ENCODE measurements at places on chromosomes 11 and 22.

DNA sequence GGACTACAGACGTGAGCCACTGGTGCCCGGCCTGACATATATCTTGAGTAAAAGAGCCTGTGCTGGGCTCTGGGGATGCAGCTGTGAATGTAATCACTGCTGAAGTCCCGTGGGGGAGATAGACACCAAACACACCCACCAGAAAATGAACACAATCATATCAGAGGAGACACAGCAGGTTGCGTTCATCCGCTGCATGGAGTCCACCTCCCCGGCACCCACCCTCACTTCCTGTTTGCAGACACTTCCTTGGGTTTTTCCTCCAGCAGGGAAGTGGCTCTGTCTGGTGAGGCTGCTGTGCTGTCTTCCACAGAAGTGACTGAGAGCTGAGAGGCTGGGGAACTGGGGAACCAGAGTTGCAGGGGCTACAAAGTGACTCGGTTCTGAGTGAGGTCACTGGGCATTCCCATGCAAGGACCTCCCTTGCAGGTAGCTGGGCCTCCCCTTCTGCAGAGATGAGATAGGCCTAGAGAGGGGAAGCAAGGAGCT, 7.2 kb downstream of the MICALL1 start:
- DNase-seq = no peak

DNA sequence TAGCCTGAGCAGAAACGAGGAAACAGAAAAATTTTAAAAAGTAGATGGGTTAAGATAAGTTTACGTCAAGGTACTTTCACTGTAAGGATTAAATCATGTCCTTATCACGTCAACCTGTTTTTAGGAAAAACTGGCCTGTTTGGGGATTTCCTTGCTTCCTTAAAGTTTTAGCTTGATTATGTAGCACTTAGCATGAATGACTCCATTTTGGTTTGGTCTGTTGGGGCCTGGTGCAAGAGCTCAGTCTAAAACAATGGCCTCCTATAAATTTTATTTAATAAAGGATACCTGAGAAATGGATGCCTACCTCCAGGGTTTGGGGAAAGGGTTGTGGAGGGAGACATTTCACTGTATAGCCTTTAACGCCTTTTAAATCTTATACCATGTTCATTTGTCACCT, 33.2 kb upstream of the CSTF3 start:
- DNase-seq = no peak

DNA sequence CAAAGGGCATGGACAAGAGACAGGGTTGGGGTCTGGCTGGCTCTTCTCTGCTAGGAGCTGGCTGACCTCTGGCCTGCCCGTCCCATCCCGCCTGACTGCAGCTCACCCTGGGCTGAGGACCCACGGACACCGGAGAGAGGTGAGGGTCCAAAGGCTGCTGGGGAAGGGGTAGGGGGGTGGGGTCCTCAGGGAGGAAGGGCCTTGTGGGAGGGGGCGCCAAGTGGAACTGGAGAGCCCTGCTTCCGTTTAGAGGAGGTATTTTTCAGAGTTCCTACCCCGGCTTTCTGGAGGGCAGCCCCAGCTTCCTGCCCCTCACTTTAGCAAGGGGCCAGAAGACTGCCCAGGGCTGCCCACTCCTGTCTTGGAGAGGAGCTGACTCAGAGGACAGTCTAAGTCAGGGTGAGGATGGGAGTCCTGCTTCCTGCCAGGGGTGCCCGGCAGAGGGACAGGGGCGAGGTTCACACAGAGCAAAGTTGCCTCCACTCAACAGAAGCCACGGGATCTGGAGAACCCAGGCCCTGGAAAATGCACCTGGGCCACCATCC, 7.1 kb downstream of the LARGE2 start:
- DNase-seq = no peak

- DNase-seq = no peak
Measured at GRCh38 chr11:94794287-94795168, 26.4 kb downstream of the AMOTL1 start.

GRCh38 chr11:64533501-64533900, 57.5 kb upstream of the SLC22A12 start:
- DNase-seq = no peak

DNA sequence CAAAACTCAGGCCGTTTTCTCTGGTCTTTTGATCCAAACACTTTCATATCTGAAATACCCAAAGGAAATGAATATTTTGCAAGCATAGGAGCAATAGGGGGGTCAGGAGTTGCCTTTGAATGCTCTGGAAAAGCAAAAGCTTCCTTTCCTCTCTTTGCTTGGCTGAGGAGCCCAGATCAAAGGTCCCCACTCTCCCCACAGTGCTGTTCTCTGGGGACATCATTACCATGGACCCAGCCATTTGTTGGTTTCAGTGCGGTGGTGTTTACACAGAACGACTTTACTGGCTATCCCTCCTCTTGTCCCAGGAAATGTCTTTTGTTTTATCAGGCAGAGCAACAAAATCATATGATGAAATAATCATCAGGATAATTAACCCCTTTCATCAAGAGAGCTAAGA, 1089.1 kb downstream of the TBC1D22A start:
- DNase-seq = peak; percentile 52

GRCh38 chr22:22196018-22196533, 48.5 kb upstream of the VPREB1 start:
- no peak for DNase-seq

DNA sequence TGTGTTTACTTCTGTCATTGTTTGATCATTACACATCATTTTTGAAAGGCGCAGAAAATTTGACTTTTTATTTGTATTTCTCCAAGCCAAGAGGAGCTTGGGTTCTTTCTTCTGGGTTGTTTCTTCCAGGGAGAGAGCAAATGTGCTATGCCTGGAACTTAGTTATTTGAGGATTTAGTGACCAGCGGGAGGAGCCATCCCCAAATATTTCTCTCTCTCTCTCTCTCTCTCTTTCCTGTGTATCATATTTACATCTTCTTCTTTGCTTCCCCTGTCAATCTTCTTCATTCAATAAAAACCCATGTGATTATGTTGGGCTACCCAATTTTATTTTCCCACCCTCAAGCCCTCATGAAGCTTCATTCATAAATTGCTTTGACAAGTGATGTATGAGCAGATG, 534.5 kb downstream of the LRRC4C start:
- DNase-seq = no peak

DNA sequence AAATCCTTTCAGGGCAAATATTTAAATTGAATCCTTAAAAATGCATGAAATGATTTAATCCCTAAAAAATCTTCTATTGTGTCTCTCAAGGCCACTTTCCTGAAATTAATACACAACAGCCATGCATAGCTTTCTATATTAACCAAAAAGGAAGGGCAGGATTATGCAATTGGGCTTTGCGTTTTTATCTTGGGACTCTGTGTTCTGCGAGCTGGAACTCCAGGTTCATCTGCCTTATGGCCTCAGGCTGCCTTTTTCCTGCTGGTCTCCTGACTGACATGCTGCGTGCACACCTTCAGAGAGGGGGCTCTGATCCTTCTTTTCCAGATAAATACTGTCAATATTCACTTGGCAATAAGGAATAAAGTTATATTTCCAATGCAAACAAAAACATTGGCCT, 141.7 kb upstream of the GRIA4 start:
- no peak for DNase-seq

DNA sequence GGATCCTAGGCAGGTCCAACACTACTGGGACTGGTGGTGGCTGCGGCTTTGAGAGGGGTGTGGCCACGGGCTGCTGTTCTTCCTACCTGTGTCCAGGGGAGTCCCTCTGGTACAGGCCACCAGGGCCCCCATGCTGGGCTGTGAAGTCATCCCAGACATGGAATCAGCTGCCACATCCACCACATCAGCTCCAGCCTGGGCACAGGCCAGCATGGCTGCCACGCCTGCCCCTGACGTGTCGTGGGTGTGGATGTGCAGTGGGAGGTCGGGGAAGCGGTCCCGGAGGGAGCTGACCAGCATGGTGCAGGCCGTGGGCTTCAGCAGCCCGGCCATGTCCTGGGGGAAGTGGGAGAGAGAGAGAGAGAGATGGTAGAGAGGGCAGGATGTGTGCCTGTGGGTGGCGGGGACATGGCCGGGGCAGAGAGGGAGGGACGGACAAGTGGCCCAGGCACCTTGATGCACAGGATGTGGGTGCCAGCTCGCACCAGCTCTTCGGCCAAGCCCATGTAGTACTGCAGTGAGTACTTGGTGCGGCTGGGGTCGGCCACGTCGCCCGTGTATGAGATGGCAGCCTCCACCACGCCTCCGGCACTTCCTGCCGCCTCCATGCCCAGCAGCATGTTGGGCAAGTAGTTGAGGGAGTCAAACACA, 6.2 kb upstream of the LRFN4 start:
- no peak for DNase-seq

GRCh38 chr22:27906241-27906640, 12.8 kb downstream of the PITPNB start:
- DNase-seq = no peak

DNA sequence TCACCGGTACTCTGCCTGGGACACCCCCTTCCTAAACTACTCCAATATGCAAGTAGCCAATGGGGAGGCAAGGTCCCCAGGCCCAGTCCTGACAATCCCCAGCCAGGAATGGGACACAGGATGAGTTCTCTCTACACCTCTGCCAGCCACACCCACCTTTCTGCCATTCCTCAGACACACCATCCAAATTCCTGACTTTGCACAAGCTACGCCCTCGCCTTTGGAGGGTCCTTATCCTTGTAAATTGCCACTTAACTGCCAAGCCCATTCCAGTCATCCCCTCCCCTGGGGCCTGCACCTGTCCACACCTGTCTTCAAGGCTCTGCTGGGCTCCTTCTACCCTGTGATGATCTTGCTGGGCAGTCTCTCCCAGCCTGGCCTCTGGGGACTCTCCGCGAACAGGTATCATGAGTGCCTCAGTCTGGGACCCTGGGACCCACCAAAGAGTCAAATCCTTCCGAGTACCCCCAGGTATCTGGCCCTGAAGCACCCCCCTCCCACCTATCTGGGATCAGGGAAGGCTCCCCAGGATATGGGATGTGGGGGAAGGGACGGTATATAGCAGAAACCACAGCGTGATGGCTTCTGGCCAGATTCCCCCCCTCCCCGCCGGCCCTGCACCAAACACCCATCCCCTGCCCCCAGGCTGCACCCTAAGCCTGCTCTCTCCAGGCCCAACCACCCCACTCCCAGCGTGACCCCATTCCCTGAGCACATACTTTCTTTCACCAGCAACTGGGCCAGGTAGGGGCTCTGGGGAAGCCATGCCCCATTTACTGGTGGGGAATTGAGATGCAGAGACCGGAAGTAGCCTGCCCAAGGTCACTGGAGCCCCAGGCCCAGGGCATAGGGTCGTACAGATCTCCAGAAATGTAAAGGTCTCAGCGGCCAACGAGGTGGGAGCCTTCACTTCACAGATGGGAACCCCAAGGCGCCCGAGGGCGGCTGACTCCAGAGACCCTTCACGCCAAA, 806 bp downstream of the ARAP1 start:
- no peak for DNase-seq

DNA sequence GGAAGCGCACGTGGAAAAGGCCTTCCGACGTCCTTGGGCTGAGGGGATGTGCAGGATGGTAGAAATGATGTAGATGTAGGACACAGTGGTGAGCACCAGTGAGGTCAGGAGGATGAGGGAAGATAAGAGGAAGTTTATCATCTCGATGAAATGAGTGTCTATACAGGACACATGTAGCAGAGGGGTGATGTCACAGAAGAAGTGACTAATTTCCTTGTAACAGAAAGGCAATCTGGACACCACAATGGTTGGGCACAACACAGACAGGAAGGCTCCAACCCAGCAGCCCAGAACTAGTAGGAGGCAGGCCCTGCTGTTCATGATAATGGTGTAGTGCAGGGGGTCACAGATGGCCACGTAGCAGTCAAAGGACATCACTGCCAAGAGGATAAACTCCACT, 35.0 kb upstream of the OR6M1 start:
- DNase-seq = no peak

- no peak for DNase-seq
Measured at GRCh38 chr11:46249938-46250744, 27.3 kb upstream of the CREB3L1 start.

- DNase-seq = no peak
Measured at GRCh38 chr11:128375961-128376360, 211.4 kb downstream of the ETS1 start.

DNA sequence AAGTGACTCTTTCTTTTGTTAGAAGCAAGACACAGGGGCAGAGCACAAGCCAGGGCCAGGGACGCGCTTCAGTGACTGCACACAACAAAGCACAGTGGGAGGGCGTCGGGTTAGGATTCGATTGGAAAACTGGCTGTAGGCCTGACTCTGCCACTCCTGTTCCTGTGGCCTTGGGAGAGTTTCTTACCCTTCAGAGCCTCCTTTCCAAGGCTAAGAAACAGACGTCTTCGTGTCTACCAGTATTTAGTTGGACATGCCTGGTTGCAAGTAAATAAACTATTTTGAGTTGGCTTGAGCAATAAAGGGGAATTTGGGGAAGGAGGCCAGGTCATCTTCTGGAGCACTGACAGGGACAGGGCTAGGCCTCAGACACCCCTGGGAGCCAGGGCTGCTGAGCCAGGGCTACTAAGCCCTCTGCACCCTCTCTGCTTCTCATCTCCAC, 549.1 kb downstream of the INSC start:
- DNase-seq = no peak

GRCh38 chr11:2777871-2778629, 78.3 kb upstream of the KCNQ1OT1 start:
- no peak for DNase-seq

DNA sequence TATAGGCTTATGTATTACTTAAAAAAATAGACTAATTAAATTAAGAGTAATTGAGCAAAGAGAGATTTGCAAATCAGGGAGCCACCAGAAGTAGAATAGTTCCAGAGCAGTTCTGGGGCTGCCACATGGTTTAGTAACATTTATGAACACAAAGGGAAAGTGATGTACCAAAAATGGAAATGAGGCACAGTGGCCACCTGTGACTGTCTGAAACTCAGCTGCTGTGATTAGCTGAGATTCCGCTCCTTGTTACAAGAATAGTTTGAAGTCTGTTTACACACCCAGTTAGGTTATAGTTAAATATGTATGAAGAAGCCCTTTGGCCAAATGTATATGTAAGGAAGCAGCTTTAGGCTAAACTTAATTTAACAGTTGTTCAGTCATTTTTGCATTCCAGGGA, 901.5 kb upstream of the CHORDC1 start:
- DNase-seq = no peak

- DNase-seq = no peak
Measured at GRCh38 chr11:68163691-68164090, 42.5 kb upstream of the CHKA start.

- DNase-seq = no peak
Measured at GRCh38 chr11:16881074-16881709, 133.0 kb downstream of the PLEKHA7 start.

DNA sequence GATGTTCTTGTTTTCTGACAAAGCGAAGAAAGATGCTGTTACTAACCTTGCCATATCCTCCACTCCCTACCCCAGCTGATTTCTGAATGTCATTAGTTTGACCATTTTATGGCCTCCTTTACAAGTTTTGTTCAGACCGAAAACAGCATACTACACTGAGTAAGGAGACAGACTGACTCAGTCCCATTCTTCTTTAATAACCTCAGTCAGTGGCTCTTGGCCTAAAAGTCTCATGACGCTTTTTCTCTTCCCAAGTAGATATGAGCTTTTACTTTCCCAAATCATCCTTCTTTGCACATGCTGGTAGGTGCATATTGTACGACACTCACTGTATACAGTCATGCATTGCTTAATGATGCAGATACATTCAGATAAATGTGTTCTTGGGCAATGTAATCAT, 8.0 kb upstream of the FIBIN start:
- DNase-seq = no peak

Measured in NCI-H1930 (cell line).